ENCODE measurements at places on chromosomes 6 and 20. TPM values are rescaled to one million over a fixed set of nuclear protein-coding genes. Genes with fewer than 3 reads are reported as not detected.

CDH4 gene
- 10.8 TPM for total RNA-seq

C6orf15 gene
- not detected for total RNA-seq

SLC17A4 gene
- not detected for total RNA-seq

DEFB124 gene
- not detected for total RNA-seq

CYP24A1 gene
- 0.17 TPM for total RNA-seq

Data from bronchus fibroblast of lung (primary cell).